T follicular helper cell (primary cell): ENCODE measurements at places on chromosomes 13 and 19.

DNA sequence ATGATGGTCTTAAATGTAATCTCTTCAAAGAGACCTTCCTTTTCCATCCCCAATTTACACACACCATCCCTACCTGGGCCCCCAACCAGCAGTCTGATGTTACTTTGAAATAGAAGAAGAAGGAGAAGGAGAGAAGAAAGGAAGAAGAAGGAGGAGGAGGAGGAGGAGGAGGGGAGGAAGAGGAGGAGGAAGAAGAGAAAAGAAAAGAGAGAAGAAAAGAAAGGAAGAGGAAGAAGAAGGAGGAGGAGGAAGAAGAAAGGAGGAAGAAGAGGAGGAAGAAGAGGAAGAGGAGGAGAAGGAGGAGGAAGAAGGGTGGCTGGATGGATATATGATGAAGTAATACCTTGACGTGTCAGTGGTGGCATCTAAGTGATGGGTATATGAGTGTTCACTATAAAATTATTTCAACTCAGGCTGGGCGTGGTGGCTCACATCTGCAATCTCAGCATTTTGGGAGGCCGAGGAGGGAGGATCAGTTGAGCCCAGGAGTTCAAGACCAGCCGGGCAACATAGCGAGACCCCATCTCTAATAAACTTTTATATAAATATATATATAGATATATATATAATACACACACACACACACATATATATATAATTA lies 3.7 kb upstream of the LRFN1 start:
- no peak for DNase-seq

GRCh38 chr13:46165485-46166223 lies 16.3 kb downstream of the LCP1 start:
- DNase-seq = no peak

DNA sequence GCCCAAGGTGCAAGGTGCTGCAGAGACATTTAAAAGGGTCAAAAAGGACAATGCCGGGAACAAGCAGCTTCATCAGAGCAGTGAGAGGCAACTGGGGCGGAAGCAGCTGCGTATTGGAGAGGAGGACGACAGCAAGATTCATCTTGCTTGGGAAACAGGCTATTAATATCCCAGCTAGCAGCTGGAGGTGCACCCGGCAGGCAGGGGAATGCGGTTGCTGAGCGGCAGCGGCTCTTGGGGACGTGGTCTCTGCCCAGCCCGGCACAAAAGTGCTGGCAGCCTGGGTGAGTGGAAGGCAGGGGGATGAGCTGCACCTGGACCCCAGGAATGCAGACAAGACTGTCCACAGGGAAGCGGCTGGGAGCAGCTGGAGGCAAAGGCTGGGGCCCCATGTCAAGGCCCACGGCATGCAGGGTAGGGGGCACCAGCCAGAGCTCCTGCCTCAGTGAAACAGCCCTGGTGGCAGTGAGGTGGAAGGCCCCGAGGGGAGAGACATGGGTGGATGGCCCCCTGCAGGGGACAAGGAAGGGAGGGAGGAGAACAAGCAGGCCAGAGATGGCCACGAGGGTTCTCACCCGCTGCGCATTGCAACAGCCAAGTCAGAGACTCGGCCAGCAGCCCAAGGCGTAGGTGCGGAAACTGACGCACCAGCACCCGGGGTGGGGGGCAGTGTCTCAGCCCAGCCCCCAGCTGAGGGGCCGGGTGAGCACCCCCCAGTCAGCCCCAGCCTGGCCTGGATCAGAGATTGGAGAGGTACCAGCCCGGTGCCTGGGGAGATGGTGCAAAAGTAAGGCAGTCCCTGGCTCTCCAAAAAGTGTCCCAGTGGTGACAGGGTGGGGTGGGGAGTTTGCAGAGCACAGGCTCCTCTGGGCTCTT lies 34.4 kb downstream of the PEPD start:
- no peak for DNase-seq

DNA sequence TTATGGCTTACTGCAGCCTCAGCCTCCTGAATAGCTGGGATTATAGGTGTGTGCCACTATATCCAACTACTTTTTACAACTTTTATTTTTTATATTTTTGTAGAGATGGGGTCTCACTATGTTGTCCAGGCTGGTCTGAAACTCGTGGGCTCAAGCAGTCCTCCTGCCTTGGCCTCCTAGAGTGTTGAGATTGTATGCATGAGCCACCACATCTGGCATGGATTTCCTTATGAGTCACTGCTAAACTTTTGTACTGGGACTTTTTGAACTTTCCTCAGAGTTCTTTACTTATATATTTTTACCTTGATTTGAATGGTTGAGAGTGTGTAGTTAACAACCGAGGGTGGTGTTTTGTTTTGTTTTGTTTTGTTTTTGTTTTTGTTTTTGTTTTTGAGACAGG lies 33.4 kb downstream of the DNAJC3 start:
- DNase-seq = no peak

- DNase-seq = no peak
These were observed 350.9 kb upstream of the TMTC4 start for GRCh38 chr13:101025519-101025918.

GRCh38 chr13:74187564-74187963 lies 53.4 kb upstream of the KLF12 start:
- DNase-seq = no peak

- no peak for DNase-seq
These were observed 115.8 kb downstream of the ZIC5 start for GRCh38 chr13:99855526-99856420.

DNA sequence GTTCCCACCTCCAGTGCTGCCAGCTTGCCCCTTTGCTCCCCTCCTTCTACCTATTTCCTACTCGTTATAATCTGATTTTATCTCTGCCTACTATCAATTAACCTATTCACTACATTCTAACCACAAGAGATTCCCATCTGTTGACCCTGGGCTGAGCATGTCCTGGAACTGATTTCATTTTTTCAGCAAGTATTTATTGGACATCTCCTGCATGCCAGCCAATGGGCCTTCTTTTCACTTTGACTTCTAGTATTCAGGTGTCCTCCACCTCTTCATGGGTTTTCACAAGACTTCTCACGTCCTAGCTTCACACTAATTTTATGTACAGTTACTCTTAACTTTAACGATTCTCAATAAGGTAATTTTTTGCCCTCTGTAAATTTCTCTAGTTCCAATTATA lies 282.7 kb upstream of the KLHL1 start:
- no peak for DNase-seq

- DNase-seq = no peak
These were observed 1153.0 kb downstream of the SLITRK5 start for GRCh38 chr13:88824218-88824617.

GRCh38 chr19:31639306-31639705 lies 290.1 kb upstream of the TSHZ3 start:
- no peak for DNase-seq

DNA sequence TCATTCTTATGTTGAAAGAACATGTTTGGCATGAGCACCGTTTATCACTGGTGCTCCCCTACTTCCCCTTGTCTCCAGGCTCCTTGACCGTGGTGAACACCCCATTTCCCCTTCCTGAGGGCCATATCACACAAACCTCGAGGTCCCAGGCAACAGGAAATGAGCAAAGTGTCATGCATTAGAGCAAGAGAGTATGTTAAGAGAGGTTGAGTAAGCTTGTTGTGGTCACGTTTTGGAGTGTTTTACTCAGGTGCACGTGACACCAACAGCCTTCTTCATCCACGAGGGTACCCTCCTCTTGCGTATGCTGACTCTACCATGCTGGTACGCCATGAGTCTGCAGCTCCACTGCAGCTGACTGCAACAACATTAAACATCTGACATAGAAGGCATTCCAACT lies 482.2 kb upstream of the NBEA start:
- no peak for DNase-seq

DNA sequence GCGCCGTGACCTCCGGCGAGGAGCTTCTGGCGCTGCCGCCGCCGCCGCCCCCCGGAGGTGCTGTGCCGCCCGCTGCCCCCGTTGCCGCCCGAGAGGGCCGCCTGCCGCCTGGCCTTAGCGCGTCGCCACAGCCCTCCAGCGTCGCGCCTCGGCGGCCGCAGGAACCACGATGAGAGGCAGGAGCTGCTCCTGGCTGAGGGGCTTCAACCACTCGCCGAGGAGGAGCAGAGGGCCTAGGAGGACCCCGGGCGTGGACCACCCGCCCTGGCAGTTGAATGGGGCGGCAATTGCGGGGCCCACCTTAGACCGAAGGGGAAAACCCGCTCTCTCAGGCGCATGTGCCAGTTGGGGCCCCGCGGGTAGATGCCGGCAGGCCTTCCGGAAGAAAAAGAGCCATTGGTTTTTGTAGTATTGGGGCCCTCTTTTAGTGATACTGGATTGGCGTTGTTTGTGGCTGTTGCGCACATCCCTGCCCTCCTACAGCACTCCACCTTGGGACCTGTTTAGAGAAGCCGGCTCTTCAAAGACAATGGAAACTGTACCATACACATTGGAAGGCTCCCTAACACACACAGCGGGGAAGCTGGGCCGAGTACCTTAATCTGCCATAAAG lies 4.8 kb downstream of the PDX1 start:
- DNase-seq = no peak

DNA sequence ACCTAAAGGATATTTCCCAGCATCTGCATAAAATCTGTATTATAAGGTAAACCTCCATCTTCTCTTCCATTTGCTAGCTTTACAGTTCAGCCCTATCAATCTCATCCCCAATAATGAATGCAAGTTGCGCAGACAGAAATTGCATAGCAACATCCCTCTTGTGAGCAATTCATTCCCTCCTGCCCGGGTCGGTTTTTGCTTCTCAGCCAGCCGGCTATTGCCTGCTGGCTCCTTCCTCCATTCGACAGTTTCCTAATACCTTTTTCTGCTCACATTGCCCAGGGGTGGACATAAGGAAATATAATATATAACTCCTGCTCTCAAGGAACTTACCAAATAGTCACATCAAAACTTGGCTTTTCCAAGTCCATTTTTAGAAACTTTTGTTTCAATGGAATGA lies 125.2 kb downstream of the FGF9 start:
- DNase-seq = no peak

DNA sequence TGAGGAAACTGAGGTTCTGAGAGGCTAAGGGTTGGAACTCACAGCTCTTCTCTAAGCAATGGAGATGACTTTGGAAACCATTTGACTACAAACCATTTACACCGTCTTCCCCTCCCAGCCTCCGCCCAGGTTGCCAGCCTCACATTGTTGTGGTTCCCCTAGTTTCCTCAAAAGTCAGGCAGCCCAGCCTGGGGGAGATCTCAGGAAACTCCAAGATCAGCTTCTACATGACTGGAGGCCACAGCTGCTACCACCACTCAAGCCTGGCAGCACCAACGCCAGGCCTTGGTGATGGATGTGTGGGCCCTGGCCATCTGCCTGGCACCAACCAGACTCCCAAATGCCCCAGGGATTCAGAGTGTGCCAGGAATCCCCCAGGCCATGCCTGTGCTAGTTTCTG lies 207.9 kb downstream of the TSHZ3 start:
- no peak for DNase-seq

GRCh38 chr13:65090186-65090585 lies 2139.9 kb downstream of the PCDH9 start:
- no peak for DNase-seq

- DNase-seq = peak; percentile 16
These were observed 44.5 kb downstream of the RFX2 start for GRCh38 chr19:6065685-6066374.

DNA sequence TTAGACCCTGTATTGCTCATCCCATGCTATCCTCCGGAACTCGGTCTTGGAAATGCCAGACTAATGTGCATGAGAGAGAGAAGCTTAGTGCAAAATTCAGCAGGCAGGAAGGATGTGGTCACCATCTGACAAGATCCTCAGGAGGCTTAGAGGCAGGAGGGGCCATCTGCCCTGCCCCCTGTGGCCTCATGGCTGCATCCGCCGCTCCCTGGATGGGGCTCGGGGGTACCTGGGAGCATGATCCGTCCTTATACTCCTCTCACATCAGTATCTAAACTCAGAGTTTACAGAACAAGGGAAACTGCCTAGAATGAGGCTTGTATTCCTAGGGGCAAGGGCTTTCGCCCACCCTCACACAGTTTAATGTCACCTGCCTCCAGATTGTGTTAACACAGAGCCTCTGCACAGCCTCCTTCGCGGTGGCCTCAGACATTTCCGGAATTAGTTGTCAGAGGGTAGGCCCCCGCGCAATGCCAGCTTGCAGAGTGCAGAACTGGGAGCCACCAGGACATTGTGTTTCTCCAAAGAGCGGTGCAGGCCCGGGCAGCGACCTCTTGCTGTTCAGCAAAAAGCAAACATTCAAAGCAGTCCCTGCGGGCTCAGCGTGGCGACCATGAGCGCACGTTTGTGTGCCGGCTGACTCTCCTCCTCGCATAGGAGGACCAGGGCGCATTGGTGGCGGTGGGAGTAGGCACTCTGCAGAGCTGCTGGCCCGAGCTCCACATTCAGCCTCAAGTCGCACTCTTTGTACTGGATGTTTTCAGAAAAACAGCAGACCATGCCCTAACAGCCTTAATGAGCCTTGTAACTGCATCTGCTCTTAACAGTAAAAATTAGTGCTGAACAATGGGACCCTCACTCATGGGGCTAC lies 39.1 kb downstream of the GPR12 start:
- no peak for DNase-seq

DNA sequence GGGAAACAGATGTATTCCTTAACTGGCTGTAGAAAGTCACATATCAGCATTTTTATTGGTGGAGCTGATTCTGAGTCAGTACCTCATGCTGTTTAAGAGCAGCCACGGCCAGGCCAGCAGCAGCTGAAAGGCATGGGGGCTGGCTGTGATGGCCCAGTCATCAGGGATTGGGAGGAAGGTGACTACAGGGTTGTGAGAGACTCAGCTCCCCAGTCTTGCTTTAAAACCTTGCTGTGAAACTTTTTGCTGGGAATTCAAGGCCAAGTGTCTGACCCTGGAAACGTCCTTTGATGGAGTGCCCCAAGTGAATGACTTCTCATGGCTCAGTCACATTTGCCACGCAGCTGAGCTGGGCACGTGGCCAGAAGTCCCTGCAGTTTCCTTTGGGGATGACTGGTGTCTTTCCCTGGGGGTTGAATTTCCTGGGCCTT lies 39.1 kb upstream of the RNF113B start:
- DNase-seq = no peak

DNA sequence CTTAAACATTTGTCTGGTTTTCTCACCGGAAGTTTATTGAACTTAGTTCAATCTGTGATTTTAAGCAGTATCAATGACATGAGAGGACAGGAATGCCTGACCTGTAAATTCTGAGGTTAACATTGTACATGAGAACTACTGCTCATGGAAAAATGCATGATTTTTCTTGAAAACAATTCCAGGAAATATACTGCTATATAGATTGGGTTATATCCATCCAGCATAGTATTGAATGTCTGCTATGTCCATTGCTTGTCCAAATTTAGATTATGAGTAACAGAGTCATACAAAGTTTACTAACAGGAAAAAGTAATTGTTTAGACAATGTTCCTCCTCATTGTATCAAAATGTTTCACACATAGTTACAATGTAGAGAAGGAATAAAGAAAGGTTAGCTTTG lies 606.8 kb downstream of the DACH1 start:
- DNase-seq = no peak

DNA sequence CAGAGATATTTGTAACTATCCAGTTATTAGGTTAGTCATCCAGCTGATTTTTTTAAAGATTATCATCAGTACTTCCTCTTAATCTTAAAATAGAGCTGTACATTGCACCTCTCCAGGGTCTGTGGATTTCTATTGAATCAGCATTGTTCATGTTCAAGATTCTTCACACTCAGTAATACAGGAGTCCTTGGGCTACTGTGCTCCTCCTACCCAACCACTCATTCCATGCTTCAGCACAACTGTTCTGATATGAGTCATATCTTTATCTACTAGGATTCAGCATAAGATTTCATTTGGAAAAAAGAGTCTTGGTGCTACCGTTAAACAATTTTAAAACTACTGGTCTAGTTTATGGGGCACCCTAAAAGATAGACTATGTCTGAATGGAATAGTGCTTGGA lies 357.8 kb downstream of the DCT start:
- no peak for DNase-seq
